Stomach (tissue), 19 donors: ENCODE measurements at places on chromosomes 16 and 17.

DNA sequence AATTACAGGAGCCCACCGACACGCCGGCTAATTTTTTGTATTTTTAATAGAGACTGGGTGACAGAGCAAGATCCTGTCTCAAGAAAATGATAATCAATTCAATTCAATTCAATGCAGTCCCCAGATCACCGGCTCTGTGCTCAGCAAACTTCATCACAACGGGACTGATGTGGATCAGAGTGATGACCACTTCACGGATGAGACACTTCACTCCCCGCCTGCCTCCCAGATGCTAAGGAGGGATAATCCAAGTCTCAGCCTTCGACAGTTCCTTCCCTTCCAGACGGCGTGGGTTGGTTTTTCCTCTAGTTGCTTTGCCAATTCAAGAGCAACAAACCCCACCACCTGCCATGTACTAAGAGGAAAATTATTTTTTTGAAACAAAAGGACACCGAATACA lies 93.8 kb downstream of the ZDHHC7 start:
- DNase-seq, result no peak

GRCh38 chr17:65218261-65218660 lies 81.1 kb downstream of the RGS9 start:
- no peak for DNase-seq

DNA sequence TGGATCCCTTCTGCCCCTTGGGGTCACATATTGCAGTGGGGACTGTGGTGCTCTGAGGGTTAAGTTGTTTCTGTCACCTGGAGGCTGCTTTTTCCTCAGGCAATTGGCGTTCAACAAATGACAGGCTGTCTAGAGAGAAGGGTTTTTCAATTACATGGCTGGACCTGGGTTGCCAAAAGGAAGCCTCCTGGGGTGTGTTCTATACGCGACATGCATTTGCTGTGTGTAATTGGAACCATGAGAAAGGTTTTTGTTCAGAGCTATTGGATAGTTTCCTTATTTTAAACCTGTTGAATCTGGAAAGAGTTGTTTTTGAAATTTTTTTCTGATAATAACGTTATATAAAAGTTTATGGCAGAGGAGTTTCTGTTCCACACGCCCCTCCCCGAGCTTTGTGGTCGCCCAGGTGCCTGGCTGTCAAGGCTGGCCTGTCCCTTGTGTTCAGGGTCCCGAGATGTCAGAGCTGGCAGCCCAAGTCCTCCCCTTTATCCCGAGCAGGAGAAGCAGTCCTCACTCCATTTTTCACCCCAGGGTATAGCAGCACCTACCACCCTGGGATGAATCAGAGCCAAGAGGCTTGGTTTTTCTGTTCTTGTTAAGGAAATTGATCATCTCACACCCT lies 26.1 kb upstream of the ZNF750 start:
- DNase-seq, result no peak

DNA sequence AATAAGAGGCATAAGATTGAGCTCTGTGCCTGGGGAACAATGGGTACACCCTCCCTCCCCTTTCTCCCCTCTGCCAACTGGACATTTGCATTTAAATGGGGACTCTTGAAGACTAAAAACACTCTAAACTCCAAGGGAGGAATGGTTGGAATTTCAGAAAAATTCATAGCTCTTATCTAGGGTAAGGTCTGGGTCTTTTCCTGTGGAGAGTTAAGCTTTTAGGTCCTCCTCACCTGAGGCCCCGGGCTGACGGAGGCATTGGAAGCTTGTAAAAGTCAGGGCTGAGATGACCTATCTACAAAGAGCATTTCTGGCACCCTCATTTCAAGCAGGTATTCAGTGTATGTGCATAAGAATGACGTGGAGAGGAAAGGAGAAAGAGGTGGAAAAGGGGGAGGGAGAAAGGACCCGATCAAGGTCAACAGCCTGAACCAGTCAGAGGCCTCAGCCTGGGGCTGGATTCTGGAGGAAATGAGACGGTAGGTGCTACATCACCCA lies 78.0 kb downstream of the RAP1GAP2 start:
- DNase-seq, result peak; percentile 65

- DNase-seq, result no peak
Observed at GRCh38 chr16:51941412-51941811, 605.5 kb downstream of the TOX3 start.

DNA sequence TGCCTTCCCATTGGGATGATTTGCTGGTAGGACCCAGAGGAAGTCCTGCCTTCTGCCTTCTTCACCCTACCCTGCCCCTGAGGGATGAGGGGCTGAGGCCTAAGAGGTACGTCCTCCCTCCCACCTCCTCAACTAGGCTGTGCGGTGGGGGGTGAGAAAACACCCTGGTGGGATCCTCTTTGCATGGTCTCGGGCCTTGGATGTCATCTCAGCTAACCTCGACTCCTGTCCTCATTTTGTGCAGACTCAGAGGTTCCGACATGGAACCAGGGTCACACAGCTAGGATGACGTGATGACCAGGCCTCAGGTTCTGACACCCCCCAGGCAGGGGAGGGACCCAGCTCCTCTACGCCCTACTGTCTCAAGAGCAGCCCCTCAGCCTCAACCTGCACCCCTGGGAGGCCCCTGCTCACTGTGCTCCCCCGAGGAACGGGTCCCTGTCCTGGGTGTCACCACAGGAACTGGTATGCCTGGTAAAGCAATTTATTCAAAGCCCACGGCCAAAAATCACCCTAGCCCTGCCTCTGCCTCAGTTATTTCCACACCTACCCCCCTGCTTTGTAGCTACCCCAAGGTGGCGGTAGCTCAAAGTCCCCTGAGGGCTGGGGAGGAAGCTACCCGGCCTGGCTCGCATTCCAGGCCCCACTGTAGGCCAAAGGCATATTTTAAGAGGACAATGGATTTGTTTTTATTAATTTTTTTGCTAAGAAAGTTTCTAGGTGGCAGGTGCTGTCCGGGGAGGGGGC lies 17.5 kb downstream of the UNC13D start:
- DNase-seq, result no peak

DNA sequence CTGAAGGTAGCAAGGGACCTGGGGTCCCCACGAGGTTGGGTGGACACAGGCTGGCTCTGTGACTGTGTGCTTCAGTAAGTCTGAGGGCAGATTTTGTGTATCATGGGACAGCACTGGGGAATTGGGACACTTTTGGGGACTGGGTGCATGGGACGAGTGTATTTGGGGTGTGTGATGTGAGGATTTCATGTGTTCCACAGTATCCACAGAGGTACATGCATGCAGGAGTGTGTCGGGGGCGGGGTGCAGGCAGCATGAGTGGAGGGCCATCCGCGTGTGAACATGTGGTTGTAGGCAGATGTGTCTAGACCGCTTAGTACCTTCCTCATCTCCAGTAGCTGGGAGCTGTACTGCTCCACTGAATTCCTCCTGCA lies 1.1 kb upstream of the DLX3 start:
- DNase-seq, result no peak

- no peak for DNase-seq
Observed at GRCh38 chr16:11909653-11910545, 5.9 kb downstream of the GSPT1 start.

GRCh38 chr17:56679777-56680422 lies 86.4 kb downstream of the NOG start:
- no peak for DNase-seq

- DNase-seq, result no peak
Observed at GRCh38 chr17:38725066-38725465, 5.1 kb upstream of the CISD3 start.

DNA sequence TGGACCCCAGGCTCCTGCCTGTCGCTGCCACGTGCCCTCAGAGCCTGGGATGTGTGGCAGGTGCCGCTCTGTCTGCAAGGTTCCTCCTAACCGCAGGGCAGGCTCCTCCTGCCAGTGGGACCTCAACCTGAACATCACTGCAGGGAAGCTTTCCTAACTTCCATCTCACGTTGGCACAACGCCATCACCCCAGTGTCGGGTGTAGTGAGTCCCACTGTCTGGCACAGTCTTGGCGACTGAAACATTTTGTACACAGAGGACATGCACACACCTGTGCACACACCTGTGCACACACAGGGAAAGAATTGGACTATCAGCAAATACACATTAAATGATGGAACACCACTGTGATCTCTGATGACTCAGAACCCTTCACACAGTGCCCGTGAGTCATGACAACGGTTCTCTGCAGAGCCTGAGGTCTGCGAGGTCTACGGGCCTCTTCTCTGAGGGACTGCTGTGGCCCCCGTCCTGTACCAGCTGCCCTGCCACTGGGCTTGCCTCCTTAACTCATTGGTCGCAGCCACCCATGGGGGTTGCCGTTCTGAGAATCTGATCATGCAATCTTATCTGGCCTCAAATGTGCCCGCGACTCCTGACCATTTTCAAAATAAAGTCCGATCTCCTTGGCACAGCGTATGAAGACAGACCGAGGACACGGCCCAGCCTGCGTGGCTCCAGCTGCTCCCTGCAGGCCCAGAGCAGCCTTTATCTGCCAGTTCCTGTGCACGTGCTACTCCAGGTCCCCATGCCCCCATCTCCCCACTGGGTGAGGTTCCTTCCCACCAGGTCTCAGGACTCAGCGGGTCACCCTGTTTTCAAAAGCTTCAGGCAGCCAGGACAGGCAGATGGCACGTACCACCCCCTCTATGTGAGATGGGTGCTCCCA lies 7.6 kb downstream of the CCDC57 start:
- DNase-seq, result no peak

DNA sequence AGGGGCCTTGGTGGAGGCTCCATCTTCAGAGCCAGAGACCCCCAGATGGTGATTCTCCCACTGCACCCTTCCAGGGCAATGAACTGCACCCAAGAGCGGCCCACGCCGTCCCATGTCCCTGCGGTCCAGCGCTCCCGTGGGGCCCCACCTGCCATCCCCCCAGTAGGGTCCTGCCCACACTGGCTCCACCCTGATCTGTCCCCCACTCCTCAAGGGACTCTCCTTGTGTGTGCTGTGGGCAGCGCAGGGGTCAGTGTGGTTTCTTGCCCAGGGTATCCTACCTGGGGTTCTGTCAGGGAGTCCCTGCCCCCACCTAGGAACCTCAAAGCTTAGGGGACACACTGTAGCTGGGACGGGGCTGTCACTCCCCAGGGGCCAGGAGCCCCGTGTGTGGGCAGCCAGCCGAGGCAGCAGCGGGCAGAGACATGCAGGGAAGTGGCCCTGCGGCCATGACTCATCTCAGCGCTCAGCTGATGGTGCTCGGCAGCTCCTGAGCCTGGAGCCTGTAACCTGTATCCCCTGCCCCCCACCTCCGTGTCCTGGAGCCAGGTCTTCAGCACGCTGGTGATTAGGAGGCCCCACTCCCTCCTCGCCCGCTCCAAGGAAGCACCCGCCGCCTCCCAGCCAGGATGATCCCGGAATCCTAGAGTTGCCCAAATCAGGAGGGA lies 35.7 kb upstream of the SSTR5 start:
- no peak for DNase-seq

DNA sequence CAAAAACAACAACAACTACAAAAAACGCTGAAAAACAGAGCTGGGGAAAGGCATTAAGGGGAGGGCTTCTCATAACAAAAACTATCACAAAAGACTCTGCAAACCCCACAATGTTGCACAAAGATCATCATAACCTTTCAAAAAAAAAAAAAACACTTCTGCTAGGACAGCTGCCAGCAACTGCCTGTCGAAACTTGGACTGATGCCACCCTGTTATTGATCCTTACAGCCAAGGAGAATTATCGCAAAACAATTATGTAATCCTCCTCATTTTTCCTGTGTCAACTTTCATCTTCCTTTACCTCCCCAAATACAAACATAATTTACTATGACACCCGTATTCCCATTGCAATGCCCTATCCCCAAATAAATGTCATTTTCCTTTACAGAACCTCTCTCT lies 9.3 kb downstream of the CCDC40 start:
- DNase-seq, result no peak

- no peak for DNase-seq
Observed at GRCh38 chr17:47878203-47879027, 17.6 kb upstream of the SP2 start.

DNA sequence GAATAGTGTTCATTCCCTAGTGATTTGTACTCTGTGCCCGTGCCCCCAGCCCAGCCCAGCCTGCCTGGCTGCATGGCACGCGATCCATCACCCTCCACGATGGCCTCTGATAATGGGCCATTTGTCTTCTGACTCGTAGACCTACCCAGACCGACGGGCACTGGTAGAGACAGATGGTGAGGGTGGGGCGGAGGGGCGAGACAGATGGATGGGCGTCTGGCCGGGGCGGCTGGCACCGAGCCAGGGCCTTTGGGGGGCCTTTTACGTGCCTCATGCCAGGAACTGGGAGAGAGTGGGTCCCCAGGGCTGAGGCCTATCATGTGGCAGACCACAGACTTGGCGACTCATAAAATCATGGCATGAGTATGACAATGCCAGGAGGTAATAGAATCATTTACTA lies 25.4 kb downstream of the CRHR1 start:
- peak; percentile 33 for DNase-seq

GRCh38 chr17:604115-604450 lies 110.6 kb downstream of the VPS53 start:
- DNase-seq, result no peak

- DNase-seq, result peak; percentile 86
Observed at GRCh38 chr17:2797637-2798036, 1.4 kb downstream of the RAP1GAP2 start.

GRCh38 chr17:34841467-34841866 lies 119.8 kb downstream of the CCT6B start:
- no peak for DNase-seq

DNA sequence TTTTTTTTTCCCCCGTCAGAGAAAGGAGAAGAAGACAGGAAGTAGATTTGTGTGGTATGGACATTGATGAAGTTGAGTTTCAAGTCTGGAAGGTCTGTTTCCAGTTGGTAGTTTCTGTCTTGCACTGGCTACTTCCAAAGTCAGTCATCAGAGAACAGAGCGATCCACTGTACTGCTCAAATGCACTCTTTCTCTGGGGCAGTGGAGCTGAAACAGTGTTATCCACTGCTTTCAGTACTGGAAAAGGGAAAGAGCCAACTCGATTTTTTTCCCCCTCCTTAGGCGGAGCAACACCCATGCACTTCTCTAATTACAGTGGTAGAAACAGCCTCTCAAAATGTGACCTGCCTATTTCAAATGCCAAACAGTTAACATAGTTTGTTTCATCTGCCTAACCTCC lies 7.4 kb downstream of the PRKCA start:
- DNase-seq, result no peak

GRCh38 chr16:84791088-84791487 lies 28.7 kb upstream of the CRISPLD2 start:
- DNase-seq, result no peak

DNA sequence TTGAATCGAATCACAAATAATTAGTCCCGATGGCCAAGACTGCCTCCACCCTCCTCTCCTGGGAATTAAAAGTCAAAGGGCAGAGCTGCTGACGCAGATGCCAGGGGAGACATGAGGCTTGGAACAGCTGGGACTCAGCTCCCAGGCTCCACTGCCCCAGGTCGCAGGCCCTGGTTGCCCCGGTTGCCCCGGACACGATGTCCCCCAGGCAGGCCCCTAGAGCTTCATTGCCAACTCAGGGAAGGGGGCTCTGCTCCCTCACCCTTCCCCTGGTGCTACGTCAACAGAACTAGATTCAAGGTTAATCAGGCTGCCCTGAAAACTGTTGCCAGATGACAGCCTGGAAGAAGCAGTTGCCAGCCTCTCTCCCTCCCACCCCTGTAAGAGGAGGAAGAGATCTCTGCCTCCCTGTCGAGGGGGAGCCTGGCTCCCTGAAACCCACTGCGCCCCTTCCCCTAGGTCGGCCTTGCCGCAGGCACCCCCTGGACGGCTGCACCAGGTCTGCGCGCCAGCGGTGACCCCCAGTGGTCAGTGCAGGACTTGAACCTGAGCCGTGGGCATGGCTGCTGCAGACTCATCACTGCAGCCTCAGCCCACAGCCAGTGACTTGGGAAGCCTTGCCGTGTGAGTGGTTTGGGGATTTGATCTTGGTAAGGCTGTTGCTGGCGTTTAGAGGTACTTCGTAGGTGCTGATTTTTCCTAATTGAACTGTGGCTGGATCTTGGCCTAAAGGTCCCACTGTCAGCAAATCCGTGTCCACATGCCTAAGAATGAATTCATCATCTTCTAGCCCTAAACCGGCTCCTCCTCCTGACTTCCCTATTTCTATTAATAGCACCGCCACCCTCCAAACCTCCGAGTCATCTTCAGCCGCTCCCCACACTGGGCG lies 84.1 kb upstream of the TOB1 start:
- peak; percentile 90 for DNase-seq
